ENCODE measurements at places on chromosomes 12 and 14.

GRCh38 chr12:66144791-66145754 is 14.5 kb upstream of the LLPH start:
- peak; percentile 93 for DNase-seq

DNA sequence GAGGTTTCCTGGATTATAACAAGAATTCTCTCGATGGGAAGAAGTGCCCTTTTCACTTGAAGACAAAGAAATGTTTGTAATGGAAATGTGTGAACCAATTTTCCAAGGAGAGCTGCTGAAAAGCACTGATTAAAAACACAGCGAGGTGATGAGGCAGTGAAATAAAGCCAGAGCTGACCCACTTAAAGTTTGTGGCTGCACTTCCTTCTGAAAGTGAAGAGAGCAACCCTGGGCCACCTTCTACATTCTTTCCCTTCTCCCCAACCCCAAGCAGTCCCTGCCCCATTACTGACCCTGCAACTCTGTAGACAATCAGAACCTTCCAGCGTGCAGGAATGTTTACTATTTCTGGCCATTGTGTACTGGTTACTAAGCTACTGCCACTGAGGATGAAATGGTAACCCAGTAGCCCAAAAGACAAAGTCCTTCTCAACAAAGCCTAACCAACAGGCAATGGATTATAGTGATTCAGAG is 173.9 kb downstream of the TTC7B start:
- DNase-seq = no peak

GRCh38 chr12:12881151-12881909 is 10.0 kb upstream of the GPRC5A start:
- DNase-seq = no peak

GRCh38 chr14:92832137-92832700 is 38.1 kb downstream of the GOLGA5 start:
- peak; percentile 15 for DNase-seq

DNA sequence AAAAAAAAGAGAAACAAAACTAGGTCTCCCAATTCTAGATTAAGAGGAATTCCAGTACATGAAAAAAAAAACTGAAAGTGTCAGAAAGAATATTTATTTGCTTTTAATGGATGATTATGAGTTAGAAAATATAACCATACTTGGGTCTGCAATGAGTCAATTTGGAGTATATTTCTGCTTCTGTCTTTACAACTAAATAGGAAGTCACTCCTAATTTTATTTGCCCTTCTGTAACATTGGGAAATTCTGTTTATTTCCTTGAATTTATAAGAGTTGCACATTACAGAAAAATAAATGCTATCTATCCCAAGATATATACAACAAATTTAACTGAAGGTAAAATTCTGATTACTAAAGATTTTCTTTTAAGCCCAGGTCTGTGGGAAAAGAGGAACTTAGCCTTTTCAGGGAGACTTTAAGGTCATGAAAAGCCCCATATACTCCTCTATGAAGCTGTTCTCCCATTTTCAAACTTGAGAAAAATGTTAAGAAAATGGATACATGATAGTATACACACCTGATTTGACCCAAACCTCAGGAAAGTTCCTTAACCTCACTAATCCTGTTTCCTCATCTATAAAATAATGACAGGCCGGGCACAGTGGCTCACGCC is 7.2 kb downstream of the SINHCAF start:
- no peak for DNase-seq

Measured in common myeloid progenitor, CD34-positive (primary cell).